ENCODE measurements at places on chromosomes 7 and 10.
A peak's percentile ranks its signal among the peaks of the same experiment; 100 is the strongest.

GRCh38 chr10:88178758-88179157 is 315.3 kb downstream of the PTEN start:
- DNase-seq: no peak

- DNase-seq: no peak
Measured at GRCh38 chr7:104933521-104933988, 80.5 kb upstream of the KMT2E start.

- DNase-seq: no peak
Measured at GRCh38 chr10:125050383-125050782, 108.5 kb downstream of the ZRANB1 start.

DNA sequence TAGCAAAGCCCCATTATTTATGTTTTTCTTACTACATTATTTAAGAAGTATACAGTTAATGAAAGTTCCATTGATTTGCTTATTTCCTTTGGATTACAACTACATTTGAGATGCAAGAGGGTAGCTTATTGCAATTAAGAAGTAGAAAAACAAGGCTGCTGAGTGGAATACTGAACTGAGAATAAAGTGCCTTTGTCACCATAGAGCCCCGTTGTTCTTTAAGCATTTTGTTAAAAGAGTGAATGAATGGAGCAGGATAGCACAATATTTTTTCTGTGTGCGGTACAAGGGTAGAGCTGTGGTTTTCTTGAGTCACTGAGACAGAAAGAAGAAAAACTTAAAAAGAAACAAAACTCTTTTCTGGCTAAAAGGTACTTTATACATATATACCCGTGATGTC is 45.6 kb downstream of the ZNF277 start:
- DNase-seq: no peak

DNA sequence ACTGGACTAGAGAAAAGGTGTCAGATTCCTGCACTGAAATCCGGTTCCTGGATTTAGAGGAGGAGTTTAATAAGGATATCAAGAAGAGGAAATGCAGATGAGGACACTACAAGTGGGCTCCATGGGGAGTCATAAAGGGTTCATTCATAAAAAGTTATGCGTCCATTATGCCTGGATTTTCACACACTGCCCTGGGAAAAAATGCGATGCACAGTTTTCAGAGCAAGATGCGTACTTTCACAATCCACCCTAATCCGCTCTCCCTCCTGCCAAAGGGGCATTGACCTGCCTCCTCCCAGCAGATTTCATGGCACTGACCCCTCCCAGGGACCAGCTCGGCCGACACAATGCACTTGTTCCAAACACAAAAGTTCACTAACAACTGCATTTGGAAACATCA is 42.2 kb upstream of the OPALIN start:
- DNase-seq: no peak

- DNase-seq: no peak
Measured at GRCh38 chr7:36567699-36568451, 156.4 kb downstream of the AOAH start.

DNA sequence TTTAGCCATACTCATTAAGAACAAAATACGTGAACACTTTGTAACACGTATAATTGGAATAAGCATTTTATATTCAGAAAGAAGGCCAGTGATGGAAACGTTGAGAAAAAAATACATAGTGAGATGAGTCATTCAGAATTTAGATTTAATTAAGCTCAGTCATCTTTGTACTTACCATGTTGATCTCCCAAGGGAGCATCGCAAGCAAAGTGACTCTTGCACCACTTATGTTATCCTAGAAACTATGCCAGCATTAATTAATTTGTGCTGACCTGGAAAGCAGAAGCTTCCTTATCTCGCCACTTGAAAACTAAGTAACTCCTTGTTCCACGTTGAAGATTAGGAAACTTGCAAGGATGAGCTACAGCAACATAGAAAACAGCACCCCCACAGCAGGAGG is 9.7 kb upstream of the MPP7 start:
- no peak for DNase-seq

- DNase-seq: no peak
Measured at GRCh38 chr7:35975851-35976454, 175.1 kb downstream of the SEPTIN7 start.

- DNase-seq: no peak
Measured at GRCh38 chr7:123600876-123601275, 745 bp upstream of the ASB15 start.

- DNase-seq: no peak
Measured at GRCh38 chr7:118907911-118908527, 683.5 kb downstream of the ANKRD7 start.

DNA sequence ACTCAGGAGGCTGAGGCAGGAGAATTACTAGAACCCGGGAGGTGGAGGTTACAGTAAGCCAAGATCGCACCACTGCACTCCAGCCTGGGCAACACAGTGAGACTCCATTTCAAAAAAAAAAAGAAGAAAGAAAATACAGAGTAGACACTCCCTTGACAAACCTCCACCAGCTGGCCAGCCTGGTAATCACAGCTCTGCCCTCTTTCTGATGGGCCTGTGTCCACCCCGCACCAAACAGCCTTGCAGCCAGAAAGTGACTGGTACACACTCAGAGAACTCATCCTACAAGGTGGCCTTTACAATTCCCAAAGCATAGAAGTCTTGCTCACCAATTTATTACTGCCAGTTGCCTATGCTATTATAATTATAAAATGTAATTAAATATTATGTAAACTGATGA is 66.6 kb downstream of the COBL start:
- DNase-seq: no peak

- no peak for DNase-seq
Measured at GRCh38 chr10:71132321-71132810, 80.0 kb upstream of the UNC5B start.

GRCh38 chr7:151327659-151328058 is 14.0 kb upstream of the NUB1 start:
- no peak for DNase-seq

DNA sequence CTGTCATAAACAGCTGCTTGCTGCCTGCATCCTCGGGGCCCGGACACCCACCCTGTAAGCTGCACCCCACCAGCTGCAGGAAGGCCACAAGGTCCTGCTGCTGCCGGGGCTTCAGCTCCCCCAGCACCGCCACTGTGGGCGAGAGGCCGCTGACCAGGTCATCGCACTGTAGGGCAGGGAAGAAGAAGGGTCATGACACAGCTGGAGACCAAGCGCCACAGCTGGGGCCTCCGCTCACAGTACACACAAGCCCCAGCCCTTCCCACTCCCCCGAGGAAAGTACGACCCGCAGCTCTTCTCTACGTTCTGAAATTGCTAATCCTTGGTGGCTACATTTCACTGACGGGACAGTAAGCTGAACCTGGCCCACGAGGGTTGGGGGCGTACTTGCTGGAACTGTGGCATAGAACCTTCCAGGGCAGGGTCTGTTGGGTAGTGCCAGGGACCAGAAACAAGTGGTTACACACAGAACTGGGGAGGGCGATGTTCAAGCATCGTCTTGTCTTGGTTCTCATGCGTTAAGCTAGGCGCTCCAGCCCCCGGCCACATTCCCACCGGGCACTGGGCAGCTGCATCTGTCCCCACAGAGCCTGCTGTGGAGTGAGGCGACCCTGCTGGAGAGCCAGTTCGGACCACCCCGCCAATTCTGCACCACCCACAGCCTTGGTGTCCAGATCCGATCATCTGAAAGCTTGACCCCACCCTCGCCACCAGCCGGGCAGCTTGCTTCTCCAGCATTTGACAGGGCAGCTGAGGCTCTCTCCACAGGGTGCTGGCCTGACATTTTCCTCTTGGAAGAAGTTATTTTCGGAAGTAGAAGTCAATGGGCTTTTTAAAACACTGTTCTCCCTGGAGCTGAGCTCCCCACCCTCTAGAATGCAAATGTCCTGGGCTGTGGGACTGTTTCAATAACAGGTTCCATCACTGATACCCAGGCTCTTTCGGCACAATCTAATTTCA is 50.8 kb downstream of the GSDME start:
- DNase-seq: no peak

- DNase-seq: no peak
Measured at GRCh38 chr10:4082861-4083260, 297.9 kb upstream of the KLF6 start.

DNA sequence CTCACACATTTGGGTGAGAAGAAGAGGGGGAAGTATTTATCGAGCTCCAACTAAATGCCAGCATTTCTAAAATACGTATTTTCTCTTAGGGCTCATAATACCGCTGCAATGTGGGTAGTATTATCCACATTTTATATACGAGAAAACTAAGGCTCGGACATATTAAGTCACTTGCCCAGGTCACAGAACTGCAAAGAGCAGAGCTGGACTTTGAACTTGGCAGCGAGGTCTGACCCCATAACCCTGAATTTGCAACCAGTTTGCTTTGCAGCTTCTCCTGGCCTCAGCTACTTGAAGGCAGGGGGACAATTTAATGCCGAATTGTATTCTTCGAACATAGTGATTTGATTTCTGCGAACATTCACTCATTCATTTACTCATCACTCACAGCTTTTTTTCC is 7.2 kb downstream of the ABLIM1 start:
- no peak for DNase-seq

DNA sequence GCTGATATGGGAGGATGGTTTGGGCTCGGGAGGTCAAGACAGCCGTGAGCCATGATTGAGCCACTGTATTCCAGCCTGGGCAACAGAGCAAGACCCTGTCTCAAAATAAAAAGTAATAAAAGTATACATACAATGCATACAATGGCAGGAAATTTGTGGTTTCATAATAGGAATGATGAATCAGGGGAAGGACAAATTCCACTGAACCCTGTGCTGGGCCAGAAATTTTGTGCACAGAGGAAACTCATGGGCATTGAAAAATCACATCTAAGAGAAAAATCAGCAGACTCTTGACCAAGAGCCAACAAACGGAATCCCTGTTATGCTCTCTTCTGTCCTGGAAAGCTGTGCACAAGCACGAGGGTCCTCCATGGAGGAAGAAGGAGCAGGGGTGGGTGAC is 35.1 kb downstream of the SEM1 start:
- no peak for DNase-seq

- DNase-seq: no peak
Measured at GRCh38 chr7:148173369-148173768, 417.2 kb upstream of the C7orf33 start.

- no peak for DNase-seq
Measured at GRCh38 chr7:149093228-149093627, 2.7 kb upstream of the ZNF786 start.

GRCh38 chr10:92303096-92303495 is 12.1 kb downstream of the MARCHF5 start:
- no peak for DNase-seq

GRCh38 chr10:85741626-85742300 is 624.8 kb downstream of the GRID1 start:
- no peak for DNase-seq

GRCh38 chr10:17873946-17874345 is 64.8 kb downstream of the MRC1 start:
- DNase-seq: no peak

- DNase-seq: no peak
Measured at GRCh38 chr10:127872871-127873600, 19.7 kb downstream of the CLRN3 start.

DNA sequence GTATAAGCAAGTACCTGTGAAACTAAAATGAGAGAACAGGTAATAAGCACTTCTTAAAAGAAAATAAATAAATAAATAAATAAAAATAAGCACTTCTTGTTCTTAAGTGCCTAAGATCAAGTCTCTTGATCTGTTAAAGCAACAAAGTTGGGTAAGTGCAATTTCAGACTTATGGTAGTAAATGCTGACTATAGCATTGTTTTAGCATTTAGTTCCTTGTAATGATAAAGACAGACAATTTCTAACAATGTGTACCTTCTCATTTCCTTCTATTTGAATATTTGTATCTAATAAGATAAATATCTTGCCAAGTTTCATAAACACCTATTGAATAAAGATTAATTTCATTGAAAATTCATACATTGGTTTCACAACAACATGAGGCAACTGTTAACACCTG is 87.4 kb downstream of the GALNT11 start:
- no peak for DNase-seq

DNA sequence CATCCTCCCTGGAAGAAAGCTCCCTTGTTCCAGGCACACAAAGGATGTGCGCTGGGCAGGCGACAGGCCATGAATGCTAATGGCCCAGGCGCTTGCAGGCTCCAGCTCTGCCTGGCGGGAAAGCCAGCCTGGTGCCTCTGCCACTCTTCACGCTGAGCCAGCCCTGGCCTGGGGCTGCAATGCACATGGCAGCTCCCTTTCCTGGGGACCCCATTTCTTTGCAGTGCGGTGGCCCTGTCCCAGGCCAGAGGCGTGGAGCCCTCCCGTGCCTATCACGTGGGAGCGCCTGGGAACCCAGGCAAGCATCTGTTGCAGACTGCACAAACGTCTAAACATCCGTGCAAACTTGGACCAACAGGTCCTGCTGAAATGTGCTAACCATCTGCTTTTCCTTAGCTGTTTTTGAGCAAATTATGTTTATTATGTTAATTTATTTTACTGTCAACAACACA is 152.1 kb upstream of the LYZL2 start:
- no peak for DNase-seq

DNA sequence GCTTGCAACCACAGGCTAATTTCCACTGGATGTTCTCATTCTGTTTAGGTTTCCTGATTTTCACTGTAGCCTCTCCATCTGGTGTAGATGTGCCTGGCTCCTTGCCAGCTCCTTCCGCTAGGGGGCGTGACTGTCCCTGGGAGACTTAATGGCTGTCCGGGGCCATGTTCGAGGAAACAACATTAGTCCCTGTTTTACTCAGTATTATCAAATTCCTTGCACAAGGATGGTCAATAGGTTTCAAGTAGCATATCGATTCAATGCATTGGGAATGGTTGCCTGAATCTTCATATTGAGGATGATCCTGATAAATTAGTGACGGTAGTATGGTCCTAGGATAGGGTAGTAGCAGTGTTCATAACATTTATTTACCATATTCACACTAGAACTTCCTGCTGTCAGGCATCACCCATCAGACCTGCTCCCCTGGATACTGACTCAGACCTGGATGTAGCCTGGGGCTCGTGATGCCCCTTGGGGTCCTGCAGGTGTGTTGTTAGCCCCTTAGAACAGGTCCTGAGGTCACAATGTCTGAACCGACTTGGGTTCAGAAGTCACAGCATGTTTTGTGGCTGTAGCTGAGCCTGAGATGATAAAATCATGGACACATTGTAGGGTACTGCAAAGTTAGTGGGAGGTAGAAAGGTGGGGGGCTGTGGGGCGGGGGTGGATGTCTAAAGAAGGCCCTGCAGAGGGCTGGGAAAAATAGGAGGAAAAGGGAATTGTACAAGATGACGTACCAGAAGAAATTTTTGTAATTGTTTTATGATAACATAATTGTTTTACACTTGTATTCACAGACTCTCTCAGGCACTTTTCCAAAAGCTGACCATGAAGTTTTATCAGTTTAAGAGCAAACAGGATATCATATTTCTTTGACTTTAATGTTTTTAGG is 8.9 kb upstream of the EXOC6 start:
- DNase-seq: peak; percentile 11

GRCh38 chr7:142100634-142101033 is 10.9 kb upstream of the MGAM2 start:
- DNase-seq: no peak

DNA sequence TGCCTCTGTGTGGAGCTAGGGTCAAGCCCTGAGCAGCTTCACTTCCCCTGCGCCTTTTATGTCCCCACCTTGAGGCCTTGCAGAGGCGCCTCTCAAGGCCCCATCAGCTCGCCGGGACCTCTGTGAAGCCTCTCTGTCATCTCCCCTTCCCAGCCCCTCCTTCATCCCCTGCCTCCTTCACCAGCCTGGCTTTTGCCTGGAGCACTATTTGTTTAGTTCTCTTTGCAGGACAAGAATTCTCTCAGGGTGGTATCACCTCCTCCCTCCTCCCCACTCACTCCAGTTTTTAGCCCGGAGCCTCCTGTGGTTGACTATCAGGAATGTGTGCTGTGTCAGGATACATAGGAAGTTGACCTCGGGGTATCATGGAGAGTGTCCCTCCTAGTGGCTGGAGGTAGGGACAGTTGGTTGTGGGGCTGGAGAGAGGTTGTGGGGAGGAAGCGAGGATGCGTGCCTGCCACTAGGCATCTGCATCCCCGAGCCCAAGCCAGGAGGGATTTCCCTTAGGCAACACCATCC is 89.8 kb upstream of the ANLN start:
- no peak for DNase-seq
